ENCODE measurements at places on chromosomes 13 and 19.

DNA sequence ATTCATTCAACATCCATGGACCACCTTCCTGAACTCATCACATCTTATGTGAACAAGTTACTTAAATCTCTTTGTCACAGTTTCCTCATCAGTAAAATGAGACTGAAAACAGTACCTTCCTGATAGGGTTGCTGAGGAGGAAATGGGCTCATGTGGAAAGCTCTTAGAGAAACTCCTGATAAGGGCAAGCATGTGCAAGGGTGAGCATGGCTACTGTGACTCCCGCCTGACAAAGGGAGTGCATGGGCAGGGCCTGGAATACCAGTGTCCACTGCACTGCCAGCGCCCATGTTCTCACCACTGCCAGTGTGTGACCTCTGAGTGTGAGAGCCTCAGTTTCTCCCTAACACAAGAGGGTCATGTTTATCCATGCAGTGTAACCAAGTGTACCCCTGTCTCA is 27.3 kb upstream of the IL17D start:
- no peak for DNase-seq

GRCh38 chr13:109761695-109762094 is 24.7 kb downstream of the IRS2 start:
- DNase-seq, result no peak

DNA sequence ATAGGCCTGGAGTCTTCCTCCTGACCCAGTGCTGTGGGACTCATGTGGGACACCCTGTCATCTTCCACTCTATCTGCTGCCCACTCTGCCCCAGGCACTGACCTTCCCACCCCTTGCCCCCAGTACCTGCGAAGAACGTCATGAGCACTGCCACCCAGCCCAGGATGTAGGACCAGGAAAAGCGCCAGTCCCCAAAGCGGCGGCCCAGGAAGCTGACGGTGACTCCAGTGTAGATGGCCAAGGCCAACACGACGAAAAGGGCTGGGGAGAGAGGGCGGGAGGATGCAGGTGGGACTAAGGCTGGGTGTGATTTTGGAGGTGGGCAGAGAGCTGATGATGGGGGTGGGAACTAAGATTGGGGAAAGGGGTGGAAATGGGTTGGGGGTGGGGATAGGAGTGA is 7.4 kb downstream of the LIM2 start:
- DNase-seq, result no peak

DNA sequence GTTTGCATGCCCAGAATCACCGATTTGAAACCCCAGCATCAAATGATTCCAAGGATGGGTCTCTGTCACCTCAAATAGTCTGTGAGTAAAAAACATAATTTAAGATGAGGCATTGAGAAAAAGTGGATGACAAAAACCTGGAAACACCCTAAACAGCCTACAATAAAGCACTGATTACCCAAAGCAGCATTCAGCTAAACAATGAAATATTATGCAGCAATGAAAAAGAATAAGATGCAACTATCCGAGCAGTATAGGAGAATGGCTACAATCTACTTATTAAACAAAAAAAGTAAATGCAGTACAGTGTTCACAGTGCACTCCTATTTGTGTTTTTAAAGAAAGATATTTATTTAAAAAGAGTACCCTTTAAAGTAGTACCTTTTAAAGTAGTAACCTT is 7.7 kb upstream of the RFX2 start:
- DNase-seq, result no peak

DNA sequence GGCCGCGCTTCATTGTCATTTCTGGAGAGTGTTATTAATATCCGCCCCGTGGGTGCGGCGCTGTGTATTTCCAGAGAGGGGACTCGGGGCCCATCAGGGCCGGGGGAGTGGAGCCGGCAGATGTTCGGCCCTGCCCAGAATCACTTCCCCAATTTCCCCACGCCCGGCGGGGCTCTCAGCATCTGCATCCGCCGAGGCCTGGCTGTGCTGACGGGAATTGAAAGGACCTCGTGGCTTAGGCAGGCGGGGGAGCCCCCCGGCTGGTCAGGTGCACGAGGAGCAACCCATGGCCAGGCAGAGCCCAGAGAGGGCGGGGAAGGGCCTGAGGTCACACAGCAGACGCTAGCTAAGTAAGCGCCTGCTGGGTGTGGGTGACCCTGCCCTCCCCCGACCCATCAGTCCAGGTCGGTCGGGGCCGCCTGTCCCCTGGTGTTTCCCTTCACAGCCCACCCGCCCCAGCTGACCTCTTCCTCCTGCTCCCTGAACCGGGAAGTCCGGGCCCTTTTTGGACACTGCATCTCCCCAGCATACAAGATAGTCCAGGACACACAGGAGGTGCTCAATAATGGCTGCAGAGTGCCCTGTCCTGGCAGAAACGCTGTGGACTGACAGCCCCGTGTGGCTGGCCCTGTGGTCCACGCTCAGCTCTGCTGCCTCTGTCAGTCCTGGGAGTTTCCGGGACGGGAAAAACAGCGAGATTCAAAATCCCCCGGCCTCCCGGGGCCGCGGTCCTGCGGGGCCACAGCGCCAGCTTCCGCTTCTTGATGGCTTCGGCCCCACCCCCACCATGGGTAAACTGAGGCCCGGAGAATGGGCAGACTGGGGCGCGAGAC is 22.1 kb downstream of the ARID3A start:
- DNase-seq, result no peak

GRCh38 chr13:114089751-114090400 is 42.5 kb downstream of the RASA3 start:
- peak; percentile 8 for DNase-seq

- DNase-seq, result no peak
Measured at GRCh38 chr13:23427342-23427843, 6.1 kb downstream of the SACS start.

DNA sequence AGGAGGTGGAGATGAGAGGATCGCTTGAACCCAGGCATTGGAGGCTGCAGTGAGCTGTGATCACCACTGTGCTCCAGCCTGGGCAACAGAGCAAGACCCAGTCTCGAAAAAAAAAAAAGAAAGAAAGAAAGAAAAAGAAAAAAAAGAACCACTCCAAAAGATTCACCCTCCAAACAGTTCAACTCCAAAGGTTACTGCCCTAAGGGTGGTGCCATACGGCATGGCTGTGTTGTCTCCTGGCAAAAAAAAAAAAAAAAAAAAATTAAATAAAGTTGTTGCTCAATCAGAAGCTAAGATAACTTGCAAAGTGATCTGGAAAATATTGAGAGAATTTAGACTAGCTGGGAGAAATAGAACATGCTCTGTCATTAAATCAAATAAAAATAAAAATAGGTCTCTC is 79.5 kb downstream of the KCTD15 start:
- no peak for DNase-seq

DNA sequence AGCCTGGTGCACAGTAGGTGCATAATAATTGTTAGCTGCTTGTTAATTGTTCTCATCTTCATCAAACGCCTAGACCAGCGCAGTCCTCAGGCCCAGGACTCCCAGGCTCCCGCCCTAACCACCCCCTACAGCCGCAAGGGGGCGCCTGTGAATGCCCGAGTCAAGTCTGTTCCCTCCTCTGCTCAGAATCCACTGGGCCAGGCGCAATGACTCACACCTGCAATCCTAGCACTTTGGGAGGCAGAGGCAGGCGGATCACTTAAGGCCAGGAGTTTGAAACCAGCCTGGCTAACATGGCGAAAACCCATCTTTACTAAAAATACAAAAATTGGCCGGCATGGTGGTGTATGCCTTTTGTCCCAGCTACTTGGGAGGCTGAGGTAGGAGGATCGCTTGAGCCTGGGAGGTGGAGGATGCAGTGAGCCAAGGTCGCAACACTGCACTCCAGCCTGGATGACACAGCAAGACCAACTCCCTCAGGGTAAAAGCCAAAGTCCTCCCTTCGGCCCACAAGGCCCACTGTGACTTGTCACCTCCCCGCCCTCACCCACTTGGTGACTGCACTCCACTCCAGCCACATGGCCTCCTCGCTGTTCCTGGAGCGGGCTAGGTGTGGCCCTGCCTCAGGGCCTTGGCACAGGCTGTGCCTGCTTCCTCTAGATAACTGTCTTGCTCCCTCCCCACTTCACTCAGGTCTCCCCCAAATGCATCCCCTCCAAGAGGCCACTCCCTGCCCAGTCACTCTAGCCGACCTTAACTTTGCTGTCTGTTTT is 9.1 kb downstream of the ZNF653 start:
- DNase-seq, result peak; percentile 84

- no peak for DNase-seq
Measured at GRCh38 chr19:29965492-29965891, 23.5 kb downstream of the URI1 start.

DNA sequence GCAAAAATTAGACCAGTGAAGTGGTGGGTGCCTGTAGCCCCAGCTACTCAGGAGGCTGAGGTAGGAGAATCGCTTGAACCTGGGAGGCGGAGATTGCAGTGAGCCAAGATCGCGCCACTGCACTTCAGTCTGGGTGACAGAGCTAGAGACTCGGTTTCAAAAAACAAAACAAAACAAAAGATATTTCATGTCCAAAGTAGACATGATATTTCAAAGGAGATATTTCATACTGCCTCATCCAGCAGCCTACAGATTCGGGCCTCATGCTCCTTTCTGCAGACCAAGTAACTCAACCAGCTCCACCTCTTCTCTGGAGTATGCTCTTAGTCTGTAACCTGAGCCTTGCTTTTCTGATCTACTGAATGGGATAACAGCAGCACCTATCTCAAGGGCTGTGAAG is 15.0 kb downstream of the ZC3H4 start:
- DNase-seq, result no peak

- DNase-seq, result no peak
Measured at GRCh38 chr13:60572855-60573254, 175.8 kb downstream of the TDRD3 start.

DNA sequence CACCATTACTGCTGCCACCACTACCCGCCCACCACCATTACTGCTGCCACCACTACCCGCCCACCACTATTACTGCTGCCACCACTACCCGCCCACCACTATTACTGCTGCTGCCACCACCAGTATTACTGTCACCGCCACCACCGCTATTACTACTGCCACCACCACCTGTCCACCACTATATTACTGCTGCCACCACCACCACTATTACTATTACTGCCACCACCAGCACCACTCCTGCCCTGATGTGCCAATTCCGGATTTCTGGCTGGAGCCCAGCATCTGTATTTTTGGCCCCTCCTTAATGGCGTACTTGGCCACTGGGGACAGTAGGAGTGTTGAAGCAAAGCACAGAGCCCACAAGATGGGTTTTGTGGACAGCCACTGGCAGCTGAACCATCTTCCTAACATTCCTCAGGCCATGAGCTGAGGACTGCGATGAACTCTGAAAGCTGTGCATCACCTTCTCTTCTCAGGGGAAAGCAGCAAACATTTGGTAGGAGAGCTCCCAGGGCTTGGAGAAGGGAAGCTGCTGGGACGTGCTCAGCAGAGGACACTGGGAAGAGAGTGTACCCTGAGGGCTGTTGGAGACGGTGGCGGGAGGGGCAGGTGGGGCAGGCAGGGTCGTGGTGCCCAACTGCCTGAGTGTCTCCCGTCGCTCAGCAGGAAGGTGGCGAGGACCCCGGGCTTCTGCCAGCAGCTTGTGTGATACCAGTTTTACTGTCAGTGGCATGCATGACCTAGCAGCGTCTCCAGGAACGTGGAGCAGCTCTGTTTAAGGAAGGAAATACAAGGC is 23.0 kb downstream of the CUL4A start:
- no peak for DNase-seq

GRCh38 chr13:90311929-90312328 is 1035.6 kb upstream of the MIR17HG start:
- no peak for DNase-seq

- DNase-seq, result no peak
Measured at GRCh38 chr13:100363285-100363711, 225.3 kb downstream of the GGACT start.

DNA sequence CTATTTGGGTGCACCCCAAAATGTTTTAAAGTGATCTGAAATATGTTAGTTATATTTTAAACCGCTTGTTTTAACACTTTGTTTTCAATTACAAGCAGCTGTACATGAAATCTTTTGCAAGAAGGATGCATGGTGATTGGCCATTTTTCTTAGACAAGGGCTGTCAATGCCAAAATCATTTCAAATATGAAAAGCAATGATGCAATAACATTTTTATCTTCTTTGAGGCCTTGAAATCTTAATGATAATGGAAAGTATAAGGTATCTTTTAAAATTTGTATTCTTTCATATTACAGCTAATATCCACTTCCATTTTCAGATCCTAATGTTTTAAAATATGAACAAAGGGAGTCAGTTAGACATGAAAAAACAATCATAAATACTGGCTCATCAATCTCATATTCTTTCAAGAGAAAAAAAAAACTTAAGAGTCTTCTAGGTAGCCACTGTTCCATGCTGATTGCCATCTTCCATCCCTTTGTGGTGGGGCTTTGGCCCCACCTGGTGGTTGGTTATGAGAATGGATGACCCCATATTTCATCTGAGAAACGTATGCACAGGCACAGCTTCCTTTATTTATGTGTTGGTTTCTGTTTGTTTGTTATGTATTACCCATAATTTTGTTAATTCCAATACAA is 330.3 kb upstream of the MIR17HG start:
- DNase-seq, result peak; percentile 38

- DNase-seq, result no peak
Measured at GRCh38 chr19:50341091-50341564, 12.0 kb upstream of the KCNC3 start.

DNA sequence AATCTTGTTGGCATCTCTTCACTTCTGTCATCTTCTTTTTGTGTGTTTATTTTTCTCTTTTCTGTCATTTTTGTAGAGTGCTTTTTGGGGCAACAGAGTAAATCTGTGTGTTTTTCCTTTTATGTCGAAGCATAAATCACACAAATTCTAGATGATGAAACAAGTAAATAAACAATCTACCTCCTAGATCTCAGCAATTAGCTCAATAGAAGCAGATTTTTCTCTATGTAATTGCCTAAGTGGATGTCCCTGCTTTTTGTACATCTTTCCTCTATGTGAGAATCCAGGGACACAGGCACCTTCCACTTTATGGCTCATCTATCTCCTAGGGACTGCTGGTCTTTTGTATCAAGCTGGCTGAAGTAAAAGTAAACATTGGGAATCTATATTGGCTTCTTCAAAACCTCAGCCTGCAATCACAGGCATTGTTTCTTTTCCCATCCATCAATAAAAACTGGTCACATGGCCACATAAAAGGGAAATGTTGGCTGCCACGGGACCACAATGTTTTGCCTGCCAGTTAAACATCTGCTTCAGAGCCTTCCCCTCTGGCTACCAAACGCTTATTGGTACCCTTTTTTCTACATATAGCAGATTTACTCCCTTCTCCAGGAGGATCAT is 323.8 kb downstream of the LMO7 start:
- no peak for DNase-seq

DNA sequence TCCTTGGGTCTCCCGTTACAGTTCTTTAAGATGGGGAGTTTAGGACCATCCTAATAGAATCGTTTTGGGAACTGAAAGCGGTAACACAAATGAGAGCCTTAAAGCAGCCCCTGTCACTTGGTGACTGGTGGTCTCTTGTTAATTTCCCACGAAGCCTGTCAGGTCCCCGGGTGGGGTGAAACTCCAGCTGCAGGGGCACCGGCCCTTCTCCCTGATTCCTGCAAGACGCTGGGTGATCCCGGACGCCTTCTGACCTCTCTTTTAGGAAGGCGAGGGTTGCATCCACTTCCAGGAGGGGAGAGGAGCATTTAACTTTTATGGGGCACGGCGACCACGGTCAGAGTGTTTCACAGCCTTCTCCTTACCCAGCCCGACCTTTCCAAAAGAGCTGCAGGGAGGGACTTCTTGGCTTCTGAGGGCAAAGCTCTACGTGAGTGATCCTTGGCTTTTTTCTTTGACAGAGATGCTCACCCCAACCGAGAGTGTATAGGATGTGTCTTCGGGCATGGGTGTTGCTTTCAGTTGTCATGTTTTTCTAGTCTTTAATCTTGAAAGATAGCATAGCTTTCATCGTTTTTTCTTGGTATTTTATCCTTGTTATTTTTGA is 688 bp downstream of the ZNF225 start:
- peak; percentile 36 for DNase-seq

GRCh38 chr13:106143392-106143791 is 392.1 kb downstream of the EFNB2 start:
- no peak for DNase-seq

All from activated T-cell treated with anti-CD3 and anti-CD28 coated beads, Interleukin-2, amount 50 U/mL, for 48 hours (primary cell).